ENCODE measurements at places on chromosomes 5 and 9.

GRCh38 chr5:353612-354580 lies 32.4 kb downstream of the AHRR start:
- DNase-seq = no peak

DNA sequence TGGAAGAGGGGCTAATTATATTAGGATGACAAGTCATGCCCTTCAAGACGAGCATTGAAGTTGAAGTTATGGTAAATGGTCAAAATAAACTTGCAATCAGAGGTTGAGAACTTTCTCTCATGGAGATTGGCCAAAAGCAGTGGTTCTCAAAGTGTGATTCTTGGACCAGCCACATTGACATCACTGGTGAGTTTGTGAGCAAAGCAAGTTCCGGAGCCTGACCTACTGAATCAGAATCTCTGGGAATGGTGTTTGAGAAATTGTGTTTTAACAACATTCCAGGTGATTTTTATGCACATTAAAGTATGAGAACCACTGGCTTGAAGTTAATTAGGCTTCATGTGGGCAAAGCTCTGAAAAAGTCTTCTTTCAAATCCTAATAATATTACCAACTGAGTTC lies 403.5 kb downstream of the ZSWIM6 start:
- DNase-seq = no peak

GRCh38 chr5:111422245-111422644 lies 90.1 kb downstream of the STARD4 start:
- DNase-seq = no peak

DNA sequence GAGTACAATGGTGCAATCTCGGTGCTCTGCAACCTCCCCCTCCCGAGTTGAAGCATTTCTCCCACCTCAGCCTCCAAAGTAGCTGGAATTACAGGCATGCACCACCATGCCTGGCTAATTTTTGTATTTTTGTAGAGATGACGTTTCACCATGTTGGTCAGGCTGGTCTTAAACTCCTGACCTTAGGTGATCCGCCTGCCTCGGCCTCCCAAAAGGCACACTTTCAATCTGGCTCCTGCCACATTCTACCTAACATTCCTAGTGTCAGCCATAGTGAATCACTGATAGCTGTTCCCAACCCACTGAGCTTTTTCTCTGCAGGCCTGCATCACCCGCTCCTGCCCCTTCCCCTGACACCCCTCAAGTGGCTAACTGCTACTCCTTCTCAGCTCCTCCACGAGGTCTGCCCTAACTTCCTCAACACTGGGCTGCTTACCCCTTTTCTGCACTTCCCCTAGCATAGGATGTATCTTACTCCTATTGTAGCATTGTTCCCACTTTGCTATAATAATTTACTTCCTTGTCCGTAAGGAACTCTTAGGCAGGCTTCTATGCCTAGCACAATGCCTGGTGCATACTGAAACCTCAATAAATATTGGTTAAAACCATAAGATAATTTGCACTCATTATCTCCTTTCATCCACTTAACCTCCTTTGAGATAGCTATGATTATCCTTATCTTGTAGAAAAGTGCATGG lies 42.0 kb upstream of the LIFR start:
- no peak for DNase-seq
